ENCODE measurements at places on chromosomes 13 and 19. TPM values are rescaled to one million over a fixed set of nuclear protein-coding genes. Genes with fewer than 3 reads are reported as not detected.

DNA sequence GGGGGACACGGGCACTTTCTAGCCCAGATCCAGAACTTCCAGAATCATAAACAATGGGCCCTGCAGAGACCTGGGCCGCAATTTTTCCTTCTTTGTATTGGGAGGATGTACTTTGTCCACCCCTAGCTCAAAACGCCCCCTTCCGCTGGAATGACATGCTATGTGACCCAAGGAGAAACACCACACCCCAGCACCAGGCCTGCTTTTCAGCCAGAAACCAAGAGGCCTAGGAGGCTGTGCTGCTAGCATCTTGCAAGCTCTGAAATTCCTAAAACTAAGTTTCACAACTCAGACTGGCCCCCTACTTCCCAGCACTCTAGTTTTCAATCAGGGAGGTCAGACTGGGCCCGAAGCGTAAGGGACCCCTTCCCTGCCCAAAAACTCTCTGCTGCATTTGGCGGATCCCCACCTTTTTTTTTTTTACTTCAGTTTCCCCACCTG lies 538 bp downstream of the LSM4 start:
- peak; percentile 96 for DNase-seq

FFAR3 gene
- total RNA-seq, result not detected

TFDP1 gene
- 48.6 TPM for total RNA-seq

IL11 gene
- 1.2 TPM for total RNA-seq

DNA sequence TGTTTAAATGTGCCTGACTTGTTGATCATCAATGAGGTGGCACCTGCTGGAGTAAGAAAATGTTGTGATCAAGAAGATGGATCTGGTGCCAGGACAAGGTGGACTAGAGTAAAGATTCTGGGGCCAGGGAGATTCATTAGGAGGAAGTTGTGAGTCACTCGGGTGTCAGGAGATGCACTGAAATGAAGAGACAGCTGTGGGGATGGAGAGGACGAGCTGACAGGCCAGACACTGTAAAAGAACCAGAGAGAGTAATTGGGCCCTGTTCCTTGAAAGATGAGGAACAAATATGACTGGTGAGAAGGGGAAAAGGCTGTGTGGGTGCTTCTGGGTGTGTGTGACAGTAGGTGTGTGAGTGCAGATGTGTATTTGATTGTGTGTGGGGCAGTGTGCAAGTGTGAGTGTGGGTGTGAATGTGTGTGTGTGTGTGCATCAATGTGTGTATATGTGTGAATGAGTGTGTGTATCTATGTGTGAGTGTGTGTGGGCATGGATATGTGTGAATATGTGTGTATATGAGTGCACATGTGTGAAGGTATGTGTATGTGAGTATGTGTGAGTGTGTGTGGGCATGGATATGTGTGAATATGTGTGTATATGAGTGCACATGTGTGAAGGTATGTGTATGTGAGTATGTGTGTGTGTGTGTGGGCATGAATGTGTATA lies 260.5 kb downstream of the RFC3 start:
- DNase-seq, result no peak

GRCh38 chr13:87129602-87130300 lies 541.4 kb upstream of the SLITRK5 start:
- DNase-seq, result no peak

- DNase-seq, result peak; percentile 64
Observed at GRCh38 chr19:55699221-55699620, 24.2 kb downstream of the EPN1 start.
